Caki2 (cell line): ENCODE measurements at places on chromosomes 6 and 20. TPM values are rescaled to one million over a fixed set of nuclear protein-coding genes. Genes with fewer than 3 reads are reported as not detected.

PPIL6 gene
- total RNA-seq = 3.5 and 13.2 TPM in 2 replicates

VSX1 gene
- not detected in 2 replicates for total RNA-seq

STX16 gene
- 31.2 and 43.7 TPM in 2 replicates for total RNA-seq

ADGRG6 gene
- 33.4 and 44.6 TPM in 2 replicates for total RNA-seq

FOXF2 gene
- 6.8 and 14.1 TPM in 2 replicates for total RNA-seq

MOG gene
- not detected in 2 replicates for total RNA-seq

PTGIS gene
- not detected in 2 replicates for total RNA-seq

OTOR gene
- total RNA-seq = not detected in 2 replicates

PCED1A gene
- 31.8 and 37.3 TPM in 2 replicates for total RNA-seq

SAMD3 gene
- total RNA-seq = not detected in 2 replicates

GRCh38 chr20:7760247-7761031, 179.8 kb downstream of the HAO1 start:
- DNase-seq = no peak

- no peak for DNase-seq
These were observed 313.6 kb upstream of the SULF2 start for GRCh38 chr20:48098866-48099265.

- DNase-seq = no peak
These were observed 29.2 kb upstream of the BTN3A2 start for GRCh38 chr6:26335631-26336323.

GRCh38 chr6:130420911-130421310, 55.1 kb downstream of the TMEM200A start:
- no peak for DNase-seq

GRCh38 chr20:37418591-37419109, 72.7 kb downstream of the SRC start:
- DNase-seq = no peak

DNA sequence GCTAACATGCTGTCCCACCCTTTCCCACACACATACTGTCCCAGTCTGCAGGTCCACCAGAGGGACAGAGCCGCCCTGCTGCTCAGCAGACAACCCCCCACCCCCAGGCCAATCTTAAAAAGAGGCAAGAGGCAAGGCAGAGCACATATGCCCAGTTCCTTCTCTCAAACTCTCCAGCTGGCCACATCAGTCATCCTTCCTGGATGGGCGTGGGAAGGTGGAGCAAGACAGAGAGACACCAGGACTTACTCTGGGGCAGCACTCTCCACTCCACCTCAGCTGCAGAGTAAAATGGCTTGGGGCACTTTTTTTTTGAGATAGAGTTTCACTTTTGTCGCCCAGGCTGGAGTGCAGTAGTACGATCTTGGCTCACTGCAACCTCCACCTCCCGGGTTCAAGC, 10.8 kb downstream of the MOCS3 start:
- no peak for DNase-seq

DNA sequence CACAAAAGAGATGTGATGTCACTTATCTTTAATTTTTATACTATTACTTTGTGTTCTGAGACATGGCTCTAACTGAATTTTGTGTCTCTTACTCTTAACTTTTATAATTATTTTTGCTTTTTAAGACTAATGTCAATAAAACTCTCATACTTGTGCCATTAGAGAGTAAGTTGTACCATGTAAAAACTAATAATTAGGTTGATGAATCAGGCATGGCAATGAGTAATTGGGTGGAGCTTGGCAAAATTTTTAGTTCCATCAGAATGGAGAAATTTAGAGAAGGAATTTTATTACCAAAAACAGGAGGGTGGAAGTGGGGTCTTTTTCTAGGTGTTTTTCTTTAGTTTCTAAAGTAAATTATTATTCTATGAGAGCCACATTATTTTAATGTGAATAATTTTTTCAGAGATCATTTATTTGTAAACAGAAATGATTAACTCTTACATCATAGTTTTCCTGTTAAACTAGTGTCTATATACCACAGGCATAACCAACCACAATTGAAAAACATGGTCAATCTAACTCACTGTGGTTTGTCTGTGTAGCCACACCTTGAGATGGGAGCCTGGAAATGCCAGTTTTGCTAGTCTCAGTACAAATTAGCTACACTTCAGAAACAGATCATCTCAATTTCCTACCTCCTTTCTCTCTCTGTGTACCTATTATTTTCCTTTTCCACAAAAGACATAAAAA, 51.8 kb downstream of the ELOVL4 start:
- DNase-seq = no peak

GRCh38 chr20:16701296-16701695, 28.5 kb upstream of the SNRPB2 start:
- no peak for DNase-seq

DNA sequence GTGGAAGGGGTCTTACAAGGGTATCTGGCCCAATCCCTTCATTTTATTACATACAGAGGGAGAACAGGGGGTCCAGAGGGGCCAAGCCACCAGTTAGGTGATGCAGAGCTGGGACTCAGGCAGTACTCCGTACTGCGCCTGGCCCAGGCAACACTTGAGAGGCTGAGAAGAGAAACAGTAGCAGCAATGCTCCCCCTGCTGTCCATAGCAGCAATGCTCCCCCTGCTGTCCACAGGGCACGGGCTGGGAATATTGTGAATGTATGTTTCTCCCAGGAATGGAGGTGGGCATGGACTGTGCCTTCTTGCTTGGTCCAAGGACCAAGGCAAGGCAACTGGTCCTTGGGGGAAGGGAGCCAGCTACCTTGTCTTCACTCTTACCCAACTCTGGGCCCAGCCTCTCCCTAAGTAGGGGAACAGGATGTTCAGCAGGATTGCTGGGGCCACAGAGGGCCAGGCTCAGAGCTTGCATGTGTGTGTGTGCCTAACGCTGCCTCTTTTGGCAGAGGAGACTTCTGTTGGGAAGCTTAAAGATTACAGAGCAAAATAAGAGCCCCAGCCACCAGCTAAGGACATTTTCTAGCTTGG, 14.8 kb upstream of the FAM83C start:
- peak; percentile 66 for DNase-seq

DNA sequence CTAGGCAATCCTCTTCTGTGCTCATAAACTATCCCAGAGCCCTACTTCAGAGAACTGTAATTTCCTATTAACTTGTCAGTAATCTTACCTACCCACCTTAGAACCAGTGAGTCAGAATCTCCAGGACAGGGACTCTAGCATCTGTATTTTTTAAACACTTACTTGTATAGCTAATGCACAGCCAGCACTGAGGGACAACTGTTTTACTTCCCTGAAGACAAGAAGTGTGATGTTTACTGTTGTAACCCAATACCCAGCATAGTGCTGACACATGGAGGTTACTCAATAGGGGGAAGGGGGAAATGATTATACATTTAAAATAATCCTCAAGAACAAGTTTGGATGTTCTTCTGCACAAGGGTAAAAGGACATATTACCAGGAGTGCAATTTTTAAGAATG, 130.8 kb downstream of the BTBD9 start:
- DNase-seq = peak; percentile 13

DNA sequence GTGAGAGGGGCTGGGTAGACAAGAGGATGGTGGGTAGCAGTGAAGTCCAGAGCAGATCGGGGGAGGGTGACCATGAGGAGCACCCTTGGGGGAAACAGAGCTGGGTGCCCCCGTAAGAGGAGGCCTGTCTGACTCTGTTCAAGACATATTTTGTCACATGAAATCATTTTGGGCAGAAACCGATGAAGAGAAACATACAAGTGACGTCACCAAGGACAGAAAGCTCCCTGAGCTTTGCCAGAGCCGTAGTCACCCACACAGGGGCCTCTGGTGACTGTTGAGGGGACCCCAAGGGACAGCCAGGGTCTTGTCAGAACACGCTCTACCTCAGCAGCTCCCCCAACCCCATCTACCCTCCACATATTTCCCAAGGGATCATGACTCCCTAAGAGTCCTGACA, 39.2 kb downstream of the GPR6 start:
- DNase-seq = no peak

DNA sequence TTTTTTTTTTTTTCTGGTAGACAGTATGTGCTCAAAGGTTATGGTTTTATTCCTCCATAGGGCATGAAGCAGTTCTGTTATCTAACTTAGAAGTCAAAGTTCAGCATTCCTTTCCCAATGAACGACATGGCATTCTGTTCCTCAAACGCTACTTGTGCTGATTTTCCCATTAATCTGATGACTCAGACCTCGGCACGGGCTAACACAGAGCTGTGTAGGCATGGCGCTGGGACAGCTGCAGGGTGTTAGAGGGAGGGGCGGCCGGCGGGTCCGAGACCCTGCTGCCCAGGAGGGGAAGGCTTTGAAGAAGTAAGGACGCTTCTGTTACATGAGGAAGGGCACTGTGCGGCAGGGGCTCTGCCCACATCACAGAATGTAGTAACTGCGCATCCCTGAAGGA, 93.6 kb upstream of the AGPAT4 start:
- peak; percentile 45 for DNase-seq

- DNase-seq = no peak
These were observed 1308.0 kb downstream of the EPHA7 start for GRCh38 chr6:92111386-92111785.

- DNase-seq = no peak
These were observed 36.1 kb upstream of the FBXO30 start for GRCh38 chr6:145850671-145851070.

GRCh38 chr6:499617-500016, 108.1 kb downstream of the IRF4 start:
- no peak for DNase-seq

- DNase-seq = no peak
These were observed 212.5 kb downstream of the FOXA2 start for GRCh38 chr20:22371843-22372242.

DNA sequence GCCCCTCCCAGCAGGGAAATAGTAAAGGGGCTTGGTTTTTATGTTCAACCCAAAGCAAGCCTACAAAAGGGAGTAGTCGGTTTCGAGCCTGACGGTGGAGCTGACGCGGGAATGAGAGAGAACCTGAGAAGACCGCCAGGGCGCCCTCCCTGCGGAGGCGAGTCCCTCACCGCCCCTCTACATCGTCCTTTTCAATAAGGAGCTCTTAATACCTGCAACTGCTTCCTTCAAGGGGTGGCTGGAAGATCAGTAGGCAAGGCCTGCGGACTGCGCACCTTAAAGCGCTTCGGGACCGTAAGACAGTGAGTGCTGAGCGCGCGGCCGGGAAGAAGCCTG, 709 bp upstream of the ZNF76 start:
- no peak for DNase-seq
